ENCODE measurements at places on chromosomes 3 and 15.

DNA sequence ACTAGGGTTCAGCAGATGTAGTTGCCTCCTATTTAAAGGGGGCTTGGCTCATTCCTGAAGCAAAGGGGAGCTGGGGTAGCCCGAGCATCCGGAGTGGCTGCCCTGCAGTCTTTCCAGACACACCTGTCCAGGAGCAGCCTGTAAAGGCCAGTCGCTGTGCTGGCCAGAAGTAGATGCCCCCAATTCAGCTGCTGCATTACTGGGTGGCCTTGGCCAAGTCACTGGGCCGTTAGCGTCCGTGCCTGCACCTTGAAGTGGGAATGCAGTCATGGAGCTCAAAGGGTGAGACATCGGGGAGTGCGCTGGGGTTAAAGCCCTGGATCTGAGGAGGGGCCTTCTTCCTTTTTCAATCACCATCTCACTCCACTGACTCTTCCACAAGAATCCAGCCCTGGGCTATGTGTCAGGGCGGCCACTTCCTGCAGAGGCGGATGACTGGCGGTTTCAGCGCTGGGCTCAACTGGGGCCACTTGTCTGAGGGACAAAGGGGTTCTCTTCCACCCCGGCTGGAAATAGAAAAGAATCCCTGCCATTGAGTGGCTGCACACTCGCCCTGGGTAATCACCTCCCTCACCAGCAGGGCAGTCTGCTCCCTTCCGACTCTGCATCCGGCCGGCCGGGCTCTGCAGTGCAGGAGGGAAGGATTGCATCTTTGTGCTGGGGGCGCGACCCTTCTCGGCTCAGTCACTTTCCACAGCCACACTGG, 11.8 kb downstream of the ALDH1A3 start:
- no peak for DNase-seq

DNA sequence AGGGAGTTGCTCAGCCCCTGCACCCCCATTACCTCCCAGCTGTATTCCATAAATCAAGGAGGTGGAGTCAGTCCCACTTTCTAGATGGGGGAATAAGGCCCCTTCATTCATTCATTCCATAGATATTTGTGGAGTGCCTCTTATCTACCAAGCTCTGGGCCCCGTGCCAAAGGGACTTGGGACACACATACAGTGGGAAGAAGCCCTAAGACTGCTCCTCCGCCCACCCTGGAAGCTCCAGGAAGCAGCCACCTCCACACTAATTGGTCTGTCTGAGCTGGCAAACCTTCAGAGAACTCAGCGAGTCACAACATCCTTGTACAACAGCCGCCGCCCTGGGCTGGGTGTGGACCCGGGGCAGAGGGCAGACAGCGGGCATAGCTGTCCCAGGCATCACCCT, 6.4 kb downstream of the STRA6 start:
- DNase-seq = peak; percentile 85

- no peak for DNase-seq
These were observed 419.0 kb downstream of the CNTN4 start for GRCh38 chr3:2517500-2518172.

DNA sequence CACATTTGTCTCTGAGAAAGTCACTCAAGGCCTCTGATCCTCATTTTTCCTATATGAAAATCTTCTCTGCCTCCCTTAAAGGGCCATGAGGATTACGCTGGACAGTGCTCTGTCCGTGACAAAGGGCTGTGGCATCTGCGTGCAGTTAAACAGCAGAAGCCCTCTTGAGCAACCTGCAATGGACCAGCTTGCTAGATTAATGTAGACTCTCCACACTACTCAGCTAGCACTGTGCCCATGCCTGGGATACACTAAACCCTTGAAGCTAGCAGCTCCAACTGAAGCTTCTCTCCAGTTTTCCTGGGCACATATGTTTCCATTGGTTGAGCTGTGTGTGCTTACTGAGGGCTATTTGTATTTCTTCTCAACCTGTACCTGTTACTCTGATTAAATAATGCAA, 303.8 kb downstream of the RPLP1 start:
- no peak for DNase-seq

GRCh38 chr3:183370391-183370790, 58.0 kb downstream of the MCF2L2 start:
- no peak for DNase-seq

- DNase-seq = peak; percentile 33
These were observed 40.5 kb downstream of the SH3BP5 start for GRCh38 chr3:15291589-15292541.

DNA sequence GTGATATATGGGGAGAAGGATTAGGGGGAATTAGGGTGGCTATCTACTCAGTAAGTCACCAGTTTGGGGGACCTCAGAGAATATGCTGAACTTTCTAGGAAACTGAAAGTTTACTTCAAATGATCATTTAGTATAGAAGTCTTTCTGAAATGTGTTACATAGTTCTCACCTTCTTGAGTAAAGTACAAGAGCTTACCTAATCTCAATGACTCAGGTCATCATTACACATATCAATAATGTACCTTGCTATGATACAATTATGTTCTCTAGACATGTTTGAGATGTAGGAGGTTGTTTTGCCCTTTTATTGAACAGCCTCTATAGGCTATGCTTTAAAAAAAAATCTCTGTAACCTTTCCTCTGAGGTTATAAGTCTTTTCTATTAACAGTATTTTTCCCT, 50.7 kb downstream of the TMEM41A start:
- no peak for DNase-seq

GRCh38 chr3:98536456-98537017, 4.8 kb downstream of the GPR15 start:
- no peak for DNase-seq

- peak; percentile 63 for DNase-seq
These were observed 62.5 kb upstream of the SNRK start for GRCh38 chr3:43223670-43224364.

GRCh38 chr3:53193466-53194209, 32.6 kb downstream of the PRKCD start:
- no peak for DNase-seq

DNA sequence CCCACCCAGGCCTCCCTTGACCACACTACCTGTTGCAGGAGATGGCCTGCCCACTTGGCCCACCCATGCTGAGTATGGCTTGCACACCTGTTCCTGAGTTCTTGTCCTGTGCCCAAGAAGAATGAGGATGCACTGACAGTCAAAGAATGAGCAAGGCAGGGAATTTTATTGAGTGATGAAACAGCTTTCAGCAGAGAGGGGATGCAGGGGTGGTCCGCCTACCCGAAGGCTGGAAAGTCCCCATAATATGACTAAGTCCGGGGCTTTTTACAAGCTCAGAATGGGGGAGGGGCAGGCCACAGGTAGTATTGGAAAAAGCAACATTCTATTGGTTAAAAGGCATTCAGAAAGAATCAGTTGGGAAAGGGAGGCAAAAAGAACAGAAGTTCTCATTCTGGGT, 29.9 kb upstream of the RNU6-1 start:
- DNase-seq = no peak

DNA sequence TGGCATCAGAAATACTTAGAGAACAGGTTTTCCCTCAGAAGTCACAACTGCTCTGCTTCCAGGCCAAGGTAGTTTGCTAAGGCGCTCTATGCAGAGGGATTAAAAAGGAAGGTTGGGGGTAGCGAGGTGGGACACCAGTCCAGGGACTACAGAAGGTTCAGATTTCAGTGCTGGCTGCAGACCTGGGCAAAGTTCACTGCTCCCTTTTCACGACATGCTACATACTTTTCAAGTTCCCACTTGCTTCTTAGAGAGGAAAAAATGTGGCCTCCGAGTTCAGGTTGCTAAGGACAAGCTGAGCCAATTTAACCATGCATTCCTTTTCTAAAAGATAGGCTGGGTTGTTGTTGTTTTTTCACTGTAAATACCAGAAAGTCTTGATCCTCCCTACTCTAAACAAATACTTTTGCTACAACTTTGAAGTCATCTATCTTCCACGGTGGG, 158.6 kb upstream of the NR2F2 start:
- DNase-seq = no peak

- no peak for DNase-seq
These were observed 23.4 kb downstream of the TMEM202 start for GRCh38 chr15:72421484-72421883.

DNA sequence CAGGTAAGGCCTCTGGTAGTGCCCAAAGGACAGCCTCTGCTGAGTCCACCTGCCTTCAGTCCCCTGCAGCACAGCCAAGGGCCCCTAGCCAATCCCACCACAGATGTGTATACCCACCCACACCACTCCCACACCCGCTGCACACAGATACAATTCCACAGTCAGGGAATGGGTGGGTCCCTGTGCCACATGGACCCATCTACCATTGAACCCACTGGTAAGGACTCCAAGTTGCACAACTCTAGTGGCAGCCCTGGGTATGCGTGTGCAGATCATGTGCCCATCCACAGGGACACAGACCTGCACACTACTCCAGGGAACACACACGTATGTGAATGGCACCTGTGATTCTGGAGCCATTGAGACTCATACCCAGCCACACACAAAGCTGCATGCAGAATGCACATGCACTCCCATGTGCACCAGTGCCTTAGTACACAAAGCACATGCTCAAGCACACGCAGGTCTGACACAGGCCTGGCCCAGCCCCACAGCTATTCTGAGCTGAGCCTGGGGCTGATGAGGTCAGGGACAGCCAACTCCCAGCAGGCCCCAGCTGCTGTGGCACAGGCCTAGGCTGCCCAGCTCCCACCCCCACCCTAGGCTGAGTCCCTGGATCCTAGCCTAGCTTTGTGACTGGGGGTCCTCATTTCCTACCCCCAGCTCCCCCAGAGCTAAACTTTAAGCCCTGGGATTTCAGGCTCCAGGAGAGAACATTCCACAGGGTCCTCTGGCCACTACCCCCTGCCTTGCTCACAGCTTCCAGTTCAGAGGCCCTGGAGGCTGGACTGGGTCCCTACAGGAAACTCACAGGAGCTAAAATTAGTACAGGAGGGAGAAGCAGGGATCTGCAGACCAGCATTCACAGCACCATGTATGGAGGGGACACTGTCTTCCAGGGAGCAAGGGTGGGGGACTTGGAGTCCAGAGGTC, 2.7 kb upstream of the ALS2CL start:
- DNase-seq = peak; percentile 70

- DNase-seq = no peak
These were observed 1.7 kb upstream of the ALCAM start for GRCh38 chr3:105365081-105365390.

- DNase-seq = no peak
These were observed 24.0 kb downstream of the LNP1 start for GRCh38 chr3:100425316-100425715.

DNA sequence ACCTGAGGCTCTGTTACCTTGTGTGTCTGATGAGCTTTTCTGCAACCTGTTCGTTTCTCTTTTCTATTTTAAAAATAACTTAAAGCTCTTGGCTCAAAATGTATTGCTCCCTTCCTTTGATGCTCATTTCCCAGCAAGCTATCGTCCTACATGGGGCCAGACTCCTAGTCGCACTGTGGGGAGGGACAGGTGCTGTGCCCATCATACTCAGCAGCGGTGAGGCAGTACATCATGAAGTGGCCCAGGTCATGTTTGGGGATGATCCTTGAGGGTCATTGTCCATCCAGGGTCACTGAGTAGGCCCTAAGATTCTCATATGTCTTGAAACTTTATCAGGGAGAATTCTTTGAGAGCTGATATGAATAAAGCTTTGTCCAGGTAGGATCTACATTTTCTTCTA, 41.1 kb downstream of the PTH1R start:
- DNase-seq = no peak

DNA sequence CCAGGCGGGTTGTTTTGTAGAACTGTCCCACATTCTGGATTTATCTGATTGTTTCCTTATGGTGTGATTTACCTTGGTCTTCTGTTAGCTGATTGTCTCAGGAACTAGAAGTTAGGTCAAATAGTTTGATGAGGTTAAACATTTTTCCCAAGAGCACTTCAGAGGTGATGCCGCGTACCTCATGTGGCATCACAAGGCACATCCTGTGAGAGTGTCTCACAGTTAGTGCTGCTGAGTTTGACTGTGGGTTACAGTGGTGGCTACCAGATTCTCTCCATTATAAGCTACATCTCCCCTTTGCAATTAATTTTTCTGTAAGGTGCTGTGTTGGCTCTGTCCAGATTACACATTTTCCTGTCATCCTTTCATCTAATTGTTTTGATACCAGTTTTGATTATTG, 12.6 kb downstream of the RPUSD3 start:
- no peak for DNase-seq

DNA sequence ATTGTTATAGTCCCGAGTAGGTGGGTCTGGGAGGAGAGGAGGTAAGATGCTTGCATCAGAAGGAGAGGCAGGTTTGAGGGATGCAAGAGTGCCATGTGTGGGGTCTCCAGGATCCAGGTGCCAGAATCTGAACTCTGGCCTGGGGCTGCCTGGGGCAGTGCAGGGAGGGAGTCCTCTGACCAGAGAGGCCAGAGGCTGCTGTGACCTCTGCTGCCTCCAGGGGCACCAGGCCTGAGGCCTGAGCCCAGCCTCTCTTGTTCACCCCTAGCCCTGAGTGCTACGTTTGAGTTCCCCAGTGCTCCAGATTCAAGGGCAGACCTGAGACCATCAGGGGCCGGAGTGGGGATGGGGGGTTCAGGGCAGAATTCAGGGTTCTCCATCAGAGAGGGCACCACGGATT, 7.4 kb downstream of the SLC38A3 start:
- no peak for DNase-seq

DNA sequence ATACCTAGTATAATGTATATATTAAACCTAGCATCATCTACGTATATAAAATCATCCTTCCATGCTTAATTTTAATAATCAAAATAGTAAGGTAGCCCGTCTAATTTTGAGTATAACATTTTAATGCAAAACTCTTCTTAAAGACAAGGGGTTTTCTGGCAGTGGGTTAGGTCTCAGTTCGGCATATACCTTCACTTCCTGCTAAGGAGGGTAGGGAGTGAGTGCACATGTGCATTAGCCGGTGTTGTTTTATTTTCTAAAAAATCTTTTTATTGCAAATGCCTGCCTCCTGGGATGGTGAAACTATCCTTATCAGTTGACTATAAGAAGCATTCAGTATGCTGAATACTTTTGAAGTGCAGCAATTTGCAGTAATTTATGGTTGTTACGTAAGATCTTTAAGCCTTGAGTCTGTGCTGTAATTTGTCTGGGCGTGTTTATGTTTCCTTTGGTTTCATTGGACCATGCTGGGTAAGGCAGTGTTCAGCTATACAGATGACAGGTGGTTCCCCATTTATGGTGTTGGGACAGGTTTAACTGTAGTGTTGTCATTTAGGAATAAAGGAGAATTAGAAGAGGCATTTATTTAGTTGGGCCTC, 11.7 kb downstream of the ARHGEF26 start:
- peak; percentile 10 for DNase-seq

DNA sequence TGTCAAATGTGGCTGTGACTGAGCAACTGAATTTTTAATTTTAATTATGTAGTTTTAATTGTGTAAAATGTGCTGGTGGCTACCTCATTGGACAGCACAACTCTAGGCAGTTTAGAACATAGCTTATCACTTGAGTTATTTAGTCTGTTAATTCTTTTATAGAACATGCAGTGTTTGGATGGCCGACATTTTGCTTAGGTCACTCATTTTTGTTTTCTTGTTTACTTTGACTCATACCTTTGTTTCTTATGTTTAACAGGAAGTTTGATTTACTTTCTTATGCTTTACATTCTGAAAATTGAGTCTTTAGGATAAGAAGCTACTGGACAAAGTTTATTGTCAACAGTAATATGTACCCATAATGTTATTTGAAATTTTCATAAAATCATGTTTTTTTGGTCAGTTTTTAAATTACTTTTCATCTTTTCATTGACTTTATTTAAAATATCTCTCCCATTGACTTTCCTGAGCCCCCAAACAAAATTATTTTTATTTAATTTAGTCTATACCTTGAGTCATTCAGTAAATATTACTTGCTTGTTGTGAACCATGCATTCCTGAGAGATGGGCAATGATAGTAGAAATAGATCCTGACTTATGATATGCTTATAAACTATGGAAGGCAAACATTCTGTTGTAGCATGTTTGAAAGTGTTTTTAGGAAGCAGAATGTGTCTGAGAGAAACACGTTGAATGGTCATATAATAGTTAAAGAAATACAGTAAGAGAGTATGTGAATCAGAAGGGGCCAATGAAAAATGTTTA, 60.6 kb downstream of the TCF12 start:
- no peak for DNase-seq

All from suppressor macrophage (primary cell).